Activated B cell treated with CpG ODN at 0.5 μM for 24 hours (primary cell): ENCODE measurements at places on chromosomes 7 and 10.

- DNase-seq, result no peak
These were observed 39.7 kb downstream of the POU6F2 start for GRCh38 chr7:39017369-39017915.

GRCh38 chr10:118259288-118259906, 82.7 kb downstream of the FAM204A start:
- no peak for DNase-seq

- no peak for DNase-seq
These were observed 31.3 kb downstream of the CACUL1 start for GRCh38 chr10:118723466-118723865.

GRCh38 chr10:128867210-128867609, 599.8 kb upstream of the MGMT start:
- DNase-seq, result no peak

DNA sequence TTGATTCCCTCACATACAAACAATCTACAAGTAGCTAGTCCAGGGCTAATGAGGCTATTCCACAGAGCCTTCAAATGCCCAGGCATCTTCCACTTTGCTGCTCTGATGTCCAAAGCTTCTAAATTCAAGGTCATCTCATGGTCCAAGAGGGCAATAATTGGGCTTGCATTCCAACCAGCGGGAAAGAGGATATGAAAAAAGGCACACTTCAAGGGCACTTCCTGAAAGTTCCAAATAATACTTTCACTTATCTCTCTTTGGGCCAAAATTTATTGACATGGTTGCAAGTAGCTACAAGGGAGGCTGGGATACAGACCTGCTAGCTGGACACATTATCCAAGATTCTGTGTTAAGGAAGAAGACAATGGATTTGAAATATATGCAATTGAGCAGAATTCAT, 25.2 kb upstream of the APBB1IP start:
- DNase-seq, result no peak

GRCh38 chr10:79239275-79239779, 107.9 kb upstream of the PPIF start:
- no peak for DNase-seq

- no peak for DNase-seq
These were observed 347.9 kb upstream of the MTPN start for GRCh38 chr7:136325027-136325426.

DNA sequence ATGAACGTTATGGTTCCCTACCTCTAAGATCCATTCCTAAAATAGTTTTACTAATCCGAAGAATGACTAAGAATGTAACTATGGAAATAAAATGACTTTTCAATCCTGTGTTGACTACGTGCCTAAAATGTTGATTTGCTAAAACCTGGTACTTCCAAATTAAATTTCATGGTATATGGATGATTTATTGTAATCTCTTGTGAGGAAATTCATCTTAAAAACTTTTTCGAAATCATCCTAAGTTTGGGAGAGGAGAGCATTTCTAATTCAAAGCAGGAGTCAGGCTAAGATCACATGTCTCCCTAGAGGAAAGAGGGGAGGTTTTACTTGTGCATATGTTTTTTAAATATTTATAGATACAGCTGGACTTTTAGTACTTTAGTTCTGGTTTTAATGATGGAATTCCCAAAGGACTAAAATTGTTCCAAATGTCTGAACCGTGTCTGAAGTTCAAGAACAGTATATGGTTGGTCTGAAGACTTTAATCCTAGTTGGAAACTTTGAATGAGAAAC, 483.9 kb downstream of the AUTS2 start:
- DNase-seq, result no peak

GRCh38 chr10:132210766-132211165, 24.0 kb downstream of the DPYSL4 start:
- DNase-seq, result no peak

- no peak for DNase-seq
These were observed 11.5 kb upstream of the NPFFR1 start for GRCh38 chr10:70295321-70295720.

- DNase-seq, result no peak
These were observed 57.0 kb downstream of the CDC123 start for GRCh38 chr10:12252882-12253546.

DNA sequence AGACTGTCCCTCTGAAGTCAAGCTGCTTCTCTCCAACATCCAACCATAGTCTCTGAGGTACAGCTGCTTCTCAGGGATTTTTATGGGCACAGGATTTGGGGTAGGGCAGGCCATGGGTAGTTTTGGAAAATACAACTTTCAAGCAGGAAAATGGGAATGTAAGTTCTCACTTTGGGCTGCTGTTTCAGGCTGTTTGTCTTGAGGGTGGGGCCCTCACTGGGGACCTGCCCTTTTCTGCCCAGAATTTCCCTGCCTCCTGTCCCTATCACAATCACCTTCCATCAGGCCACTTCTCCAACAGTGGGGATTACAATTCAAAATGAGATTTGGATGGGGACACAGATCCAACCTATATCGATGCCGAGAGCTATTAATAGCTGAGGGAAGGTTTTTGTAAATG, 24.5 kb downstream of the SSMEM1 start:
- DNase-seq, result no peak

DNA sequence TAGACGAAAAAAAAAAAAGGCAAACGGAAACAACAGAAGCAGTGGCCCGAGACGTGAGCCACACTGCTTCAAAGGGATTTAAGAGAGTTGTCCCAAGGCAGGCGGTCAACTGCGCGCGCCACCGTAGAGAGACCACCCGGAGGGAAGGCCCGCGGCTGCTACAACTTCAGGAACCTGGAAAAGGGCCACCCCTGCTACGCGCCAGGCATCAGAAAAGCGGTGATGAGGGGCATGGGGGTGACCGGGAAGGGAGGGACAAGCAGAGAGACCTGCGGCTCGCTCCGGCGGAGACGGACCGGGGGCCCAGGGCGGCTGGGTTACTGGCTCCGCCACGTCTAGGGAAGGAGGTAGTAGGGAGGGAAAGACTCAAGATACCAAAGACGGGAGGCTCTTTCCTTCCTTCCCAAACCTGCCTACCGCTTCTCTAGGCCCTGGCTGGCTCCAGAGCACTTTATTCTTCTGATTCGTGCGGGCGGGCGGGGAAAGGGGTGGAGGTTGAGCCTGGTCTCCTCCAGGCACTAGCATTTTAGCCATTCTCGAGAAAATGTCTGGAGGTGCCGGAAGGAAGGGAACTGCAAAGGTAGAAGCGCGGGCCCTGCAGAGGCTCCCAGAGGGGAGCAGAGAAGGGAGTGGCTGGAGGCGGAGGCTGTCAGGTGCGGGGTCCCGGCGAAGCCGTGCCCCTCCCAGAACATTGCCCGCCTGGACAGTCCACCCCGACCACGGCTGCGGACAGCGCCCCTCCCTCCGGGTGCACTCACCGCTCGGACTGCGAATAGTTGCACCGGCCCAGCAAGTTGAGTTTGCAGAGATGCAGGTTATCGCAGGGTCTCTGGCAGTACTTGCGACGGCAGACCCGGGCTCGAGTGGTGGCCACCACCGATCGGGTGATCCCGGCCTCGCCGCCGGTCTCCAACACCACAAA, 993 bp downstream of the ZC3HAV1 start:
- peak; percentile 50 for DNase-seq

DNA sequence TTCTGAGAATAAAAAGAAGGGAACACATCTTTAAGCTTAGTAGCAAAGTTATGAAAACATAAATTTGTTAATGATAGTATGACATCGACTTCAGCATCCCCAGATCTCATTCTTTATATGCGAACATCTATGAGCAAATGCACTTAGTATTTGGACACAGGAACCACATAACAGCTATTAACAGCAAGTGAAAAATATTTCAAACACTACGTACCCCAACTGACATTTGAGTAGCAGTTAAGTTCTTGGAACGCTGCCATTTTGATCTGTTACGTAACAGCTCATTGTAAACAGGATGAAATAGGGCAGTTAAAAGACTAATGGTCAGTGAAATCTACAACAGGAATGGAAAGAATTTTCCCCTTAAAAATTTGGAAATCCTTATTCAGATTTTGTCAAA, 428.9 kb downstream of the TNS3 start:
- no peak for DNase-seq

GRCh38 chr7:132117181-132117580, 459.1 kb downstream of the PLXNA4 start:
- no peak for DNase-seq

DNA sequence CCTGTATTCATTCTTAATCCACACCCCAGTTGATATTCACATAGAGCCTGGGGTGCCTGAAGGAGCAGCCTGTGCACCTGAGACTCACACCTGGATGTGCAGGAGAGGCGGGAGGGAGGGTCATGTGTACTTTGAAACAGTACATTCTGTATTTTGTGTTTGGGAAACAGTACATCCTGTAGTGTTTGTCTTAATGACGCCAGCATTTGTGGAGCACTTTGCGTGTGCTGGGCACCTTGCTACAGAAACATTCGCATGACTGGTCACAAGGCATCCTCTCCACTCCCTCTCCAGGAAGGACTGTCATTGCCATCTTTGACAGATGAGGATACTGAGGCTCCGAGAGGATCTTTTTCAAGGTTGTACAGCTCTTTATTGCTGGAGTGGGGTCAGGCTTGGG, 132.1 kb downstream of the TACC2 start:
- no peak for DNase-seq

DNA sequence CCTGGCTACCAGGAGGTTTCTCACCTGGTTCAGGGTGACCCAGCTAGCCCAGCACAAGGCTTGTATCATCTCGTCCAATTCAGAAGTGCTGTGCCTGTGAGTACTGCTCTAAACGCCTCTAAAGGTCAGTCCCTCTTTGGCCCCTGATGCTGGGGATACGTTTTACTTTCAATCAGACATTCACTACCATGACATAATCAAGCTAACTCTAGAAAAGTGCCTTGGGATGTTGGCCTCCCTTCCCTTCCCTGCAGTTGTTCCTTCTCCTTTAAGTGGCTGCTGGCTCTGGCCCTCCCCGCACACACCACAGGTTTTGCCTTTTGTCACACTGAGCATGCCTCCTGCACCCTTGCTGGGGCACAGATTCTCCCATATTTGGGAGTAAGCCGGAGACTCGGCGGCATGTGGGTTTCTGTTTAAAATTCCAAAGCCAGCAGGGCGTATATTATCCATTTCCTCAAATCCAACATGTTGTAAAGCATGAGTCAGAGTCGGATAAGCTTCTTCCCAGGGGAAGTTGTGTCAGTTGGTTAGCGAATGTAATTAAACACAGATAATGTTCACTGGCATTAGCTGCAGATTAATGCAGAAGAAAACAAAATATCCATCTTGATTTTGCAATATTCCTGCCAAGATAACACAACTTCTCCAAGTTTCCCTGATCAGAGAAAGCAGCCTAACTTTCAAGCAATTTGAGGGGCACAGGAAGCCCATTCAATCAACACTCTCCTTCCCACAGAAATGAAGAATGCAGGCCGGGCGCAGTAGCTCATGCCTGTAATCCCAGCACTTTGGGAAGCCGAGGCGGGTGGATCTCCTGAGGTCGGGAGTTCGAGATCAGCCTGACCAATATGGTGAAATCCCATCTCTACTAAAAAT, 31.8 kb upstream of the VCL start:
- no peak for DNase-seq

GRCh38 chr10:101938305-101939007, 94.9 kb upstream of the KCNIP2 start:
- DNase-seq, result no peak

GRCh38 chr10:128144547-128144946, 18.3 kb upstream of the MKI67 start:
- no peak for DNase-seq

DNA sequence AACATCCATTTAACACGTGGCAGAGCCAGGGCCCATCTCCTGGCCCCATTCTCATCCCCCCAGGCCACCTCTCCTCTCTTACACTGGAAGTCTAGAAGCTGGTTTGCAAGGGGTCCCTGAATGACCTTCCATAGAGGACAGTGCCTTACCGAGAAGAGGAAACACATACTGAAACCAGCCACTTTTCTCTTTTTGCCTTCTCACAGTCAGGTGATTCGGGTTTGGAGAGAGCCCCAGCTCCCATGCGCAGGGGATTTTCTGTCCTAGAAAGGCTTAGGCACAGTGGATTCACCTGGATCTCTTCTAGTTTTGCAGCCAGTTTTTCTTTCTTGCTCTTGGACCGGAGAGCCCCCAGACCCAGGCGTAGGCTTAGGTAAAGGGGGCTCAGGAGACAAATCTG, 334.1 kb upstream of the C7orf33 start:
- DNase-seq, result no peak

DNA sequence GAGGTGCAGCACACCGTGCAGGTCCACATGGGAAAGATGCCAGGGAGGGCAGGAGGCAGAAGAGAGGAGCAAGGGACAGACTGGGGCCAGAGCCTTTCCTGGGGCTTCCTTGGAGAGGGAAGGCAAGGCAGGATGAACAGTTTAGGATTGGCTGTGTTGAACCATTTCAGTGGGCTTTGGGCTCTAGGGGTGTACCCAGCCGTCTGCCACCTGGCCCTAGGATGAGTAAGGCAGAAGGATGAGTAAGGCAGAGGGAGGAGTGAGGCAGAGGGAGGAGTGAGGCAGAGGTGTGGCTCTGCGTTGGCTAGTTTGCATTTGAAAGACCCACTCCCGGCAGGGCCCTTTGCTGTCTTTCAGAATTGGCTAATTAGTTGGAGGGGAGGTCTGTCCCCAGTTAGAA, 31.5 kb upstream of the PRF1 start:
- no peak for DNase-seq

DNA sequence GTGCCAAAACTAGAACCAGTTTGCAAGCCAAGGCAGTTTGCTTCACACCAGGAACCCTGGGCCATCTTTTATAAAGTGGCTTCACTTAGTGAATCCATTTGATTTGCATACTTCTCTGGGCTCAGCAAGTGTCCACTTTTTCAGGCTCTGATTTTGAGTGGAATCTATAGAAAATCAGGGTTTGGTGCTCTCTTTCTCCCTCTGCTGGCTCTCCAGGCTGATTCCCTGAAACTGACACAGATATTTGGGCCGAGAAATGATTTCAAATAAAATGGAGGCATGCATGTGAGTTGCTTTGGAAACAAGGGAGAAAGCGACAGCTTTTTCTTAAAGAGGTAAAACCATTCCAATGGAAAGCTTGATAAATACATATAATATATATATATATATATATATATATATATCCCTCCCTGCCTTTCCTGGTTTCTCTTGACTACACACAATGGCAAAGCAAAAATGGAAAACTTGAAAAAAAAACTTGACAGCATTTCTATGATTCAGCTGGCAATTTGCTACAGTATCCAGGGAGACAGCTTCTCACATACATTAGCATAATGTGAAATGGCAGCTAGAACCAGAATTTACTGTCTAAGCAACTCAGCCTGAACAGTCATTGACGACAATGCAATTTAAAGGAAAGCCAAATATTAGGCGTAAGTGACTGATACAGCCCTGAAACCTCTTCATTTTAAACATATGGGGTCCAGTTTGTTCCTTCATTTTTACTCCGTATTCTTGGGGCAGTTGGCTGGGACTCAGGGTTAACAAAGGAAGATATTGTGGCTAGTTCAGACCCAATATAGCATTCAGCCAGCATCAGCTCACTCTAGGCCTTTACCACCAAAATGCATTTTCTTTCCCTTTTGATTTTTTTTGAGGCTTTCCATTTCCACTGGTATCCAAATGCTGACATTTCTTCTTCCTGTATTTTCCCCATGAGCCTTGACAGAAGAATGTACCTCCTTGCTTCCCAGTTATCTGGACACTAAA, 188.5 kb downstream of the TMEM178B start:
- DNase-seq, result no peak

- no peak for DNase-seq
These were observed 23.6 kb downstream of the C10orf71 start for GRCh38 chr10:49322371-49323170.
